ENCODE measurements at places on chromosomes 3 and 15.

- no peak for DNase-seq
Observed at GRCh38 chr15:41698779-41699178, 38.6 kb downstream of the MGA start.

DNA sequence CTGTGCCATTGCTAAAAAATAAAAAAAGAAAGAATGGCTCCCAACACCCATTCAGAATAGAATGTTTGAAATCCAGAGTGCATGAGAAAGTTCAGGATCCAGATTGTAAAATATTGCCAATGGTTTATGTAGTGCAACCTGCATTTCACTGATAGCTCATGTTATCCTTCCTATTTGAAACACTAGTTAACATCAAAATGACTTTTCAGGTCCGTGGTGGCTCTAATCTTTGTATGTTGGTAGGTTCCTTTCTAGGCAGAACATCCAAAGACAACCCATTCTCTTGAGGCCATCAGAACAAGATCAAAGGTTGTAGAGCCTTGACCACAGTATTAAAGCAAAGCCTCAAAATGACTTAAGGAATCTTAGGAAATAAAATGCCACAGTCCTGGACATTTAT is 51.0 kb downstream of the PLCL2 start:
- DNase-seq = no peak

- DNase-seq = no peak
Observed at GRCh38 chr15:82135638-82136037, 89.8 kb upstream of the MEX3B start.

- no peak for DNase-seq
Observed at GRCh38 chr15:91849749-91850161, 3.8 kb upstream of the SLCO3A1 start.

DNA sequence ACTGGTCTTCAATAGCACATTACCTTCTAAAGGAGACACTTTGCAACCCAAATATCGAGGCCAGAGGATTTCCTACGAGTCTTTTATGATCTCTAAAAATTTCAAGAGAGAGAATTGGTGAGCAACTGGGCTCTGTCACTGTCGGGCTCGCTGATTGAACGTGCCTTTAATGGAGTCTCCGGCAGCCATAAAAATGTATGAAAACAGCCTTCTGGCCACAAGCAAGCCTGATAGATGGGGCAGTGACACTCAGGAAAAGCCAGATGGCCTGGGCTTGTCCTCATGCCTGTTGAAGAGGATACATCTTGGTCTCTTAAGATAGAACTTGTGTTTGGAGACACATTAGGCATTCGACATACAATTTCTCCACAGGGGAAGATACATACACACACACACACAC is 419.5 kb upstream of the PROK2 start:
- DNase-seq = no peak

DNA sequence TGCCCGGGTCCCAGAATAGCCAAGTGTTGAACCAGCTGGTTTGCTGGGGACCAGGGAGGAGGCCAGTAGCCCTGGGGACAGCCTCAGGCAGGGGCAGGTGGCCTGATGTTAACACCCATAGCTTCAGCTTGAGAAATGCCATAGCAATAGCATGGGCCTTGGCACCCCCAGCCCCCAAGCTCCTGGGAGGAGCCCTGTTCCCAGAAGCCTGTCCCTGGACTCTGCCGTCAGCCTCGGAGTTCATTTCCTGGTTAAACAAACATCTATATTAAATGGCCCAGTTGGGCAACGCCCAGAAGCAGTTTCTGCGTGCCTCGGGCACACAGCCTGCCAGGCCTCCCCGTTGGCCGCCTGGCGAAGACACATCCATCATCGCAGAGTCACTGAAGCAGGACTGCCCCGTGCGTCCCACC is 58.2 kb downstream of the FGD5 start:
- DNase-seq = no peak

DNA sequence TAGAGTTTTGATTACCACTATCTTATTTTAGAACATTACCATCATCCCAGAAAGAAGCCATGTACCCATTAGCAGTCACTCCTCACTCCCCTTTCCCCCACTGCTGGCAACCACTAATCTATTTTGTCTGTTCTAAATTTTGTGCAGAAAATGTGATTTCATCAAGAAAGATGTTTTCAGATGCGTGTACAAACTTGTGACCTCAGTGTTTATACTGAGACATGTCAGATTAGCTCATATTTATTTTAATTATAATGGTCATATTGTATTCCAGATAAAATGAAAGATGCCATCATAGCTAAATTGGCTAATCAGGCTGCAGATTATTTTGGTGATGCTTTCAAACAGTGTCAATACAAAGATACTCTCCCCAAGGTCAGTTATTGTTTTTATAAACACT is 27.8 kb downstream of the PDCD6IP start:
- no peak for DNase-seq

DNA sequence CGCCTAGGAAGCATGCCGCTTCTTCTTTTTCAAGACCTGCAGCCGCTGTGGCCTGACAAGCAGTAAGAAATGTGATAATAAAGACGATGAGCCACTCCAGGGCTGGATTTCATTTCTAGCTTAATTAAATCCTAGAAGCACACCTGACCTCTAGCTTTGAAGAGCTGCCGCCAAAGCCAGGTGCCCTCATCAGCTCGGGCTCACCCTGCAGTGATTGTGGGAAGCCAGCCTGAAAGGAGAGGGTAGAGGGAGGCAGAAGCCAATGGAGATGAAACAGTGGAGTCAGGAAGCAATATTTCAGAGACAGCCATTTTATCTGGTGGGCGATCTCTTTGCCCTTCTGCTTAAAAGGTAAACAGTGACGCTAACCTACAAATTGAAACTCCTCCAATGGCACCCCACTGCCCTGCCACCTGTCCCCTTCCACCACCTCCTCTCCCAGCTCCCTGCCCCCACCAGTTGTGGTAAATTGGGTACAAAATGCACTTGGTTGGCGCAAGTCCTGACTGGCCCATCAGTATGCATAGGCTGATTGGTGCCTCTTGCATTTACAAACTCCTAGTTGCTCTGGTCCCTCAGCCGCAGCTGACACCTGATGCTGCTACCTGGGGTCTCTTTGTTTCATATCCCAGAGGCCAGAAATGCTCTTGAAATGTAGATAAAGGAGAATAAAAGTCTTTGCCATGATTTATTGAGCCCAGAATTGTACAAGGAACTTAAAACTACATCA is 385.3 kb downstream of the PDCD6IP start:
- DNase-seq = no peak

DNA sequence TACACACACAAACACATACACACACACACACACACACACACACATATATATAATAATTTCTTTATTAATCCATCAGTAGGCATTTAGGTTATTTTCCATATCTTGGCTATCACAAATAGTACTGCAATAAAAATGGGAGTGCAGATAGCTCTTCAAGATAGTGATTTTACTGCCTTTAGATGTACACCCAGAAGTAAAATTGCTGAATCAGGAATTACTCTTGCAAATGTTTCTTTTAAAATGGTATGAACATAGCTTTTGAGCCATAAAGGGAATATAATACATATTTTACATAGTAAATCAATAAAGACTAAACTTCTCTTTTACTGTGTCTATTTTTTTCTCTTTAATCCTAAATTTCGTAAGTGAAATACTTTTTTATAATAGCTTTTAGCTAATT is 1251.1 kb downstream of the ZPLD1 start:
- DNase-seq = no peak

DNA sequence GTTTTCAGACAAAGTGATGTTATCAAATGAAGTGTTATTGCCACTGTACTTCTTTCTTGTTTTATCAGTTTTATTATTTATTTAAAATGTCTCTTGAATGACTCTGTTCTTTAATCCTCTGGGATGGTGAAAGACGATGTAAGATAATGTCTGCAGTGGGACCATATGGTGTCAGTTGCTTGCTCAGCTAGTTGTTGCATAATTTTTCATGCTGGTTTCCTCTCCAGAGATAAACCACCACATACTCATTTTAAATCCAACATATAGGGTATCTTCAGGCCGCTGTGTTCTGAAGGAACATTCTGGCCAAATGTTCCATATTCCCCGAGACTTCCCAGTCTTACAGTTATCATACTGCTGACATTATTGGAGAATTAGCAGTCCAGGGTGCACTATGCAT is 75.9 kb downstream of the GABRG3 start:
- no peak for DNase-seq

- DNase-seq = no peak
Observed at GRCh38 chr15:63628123-63628822, 31.1 kb downstream of the FBXL22 start.

DNA sequence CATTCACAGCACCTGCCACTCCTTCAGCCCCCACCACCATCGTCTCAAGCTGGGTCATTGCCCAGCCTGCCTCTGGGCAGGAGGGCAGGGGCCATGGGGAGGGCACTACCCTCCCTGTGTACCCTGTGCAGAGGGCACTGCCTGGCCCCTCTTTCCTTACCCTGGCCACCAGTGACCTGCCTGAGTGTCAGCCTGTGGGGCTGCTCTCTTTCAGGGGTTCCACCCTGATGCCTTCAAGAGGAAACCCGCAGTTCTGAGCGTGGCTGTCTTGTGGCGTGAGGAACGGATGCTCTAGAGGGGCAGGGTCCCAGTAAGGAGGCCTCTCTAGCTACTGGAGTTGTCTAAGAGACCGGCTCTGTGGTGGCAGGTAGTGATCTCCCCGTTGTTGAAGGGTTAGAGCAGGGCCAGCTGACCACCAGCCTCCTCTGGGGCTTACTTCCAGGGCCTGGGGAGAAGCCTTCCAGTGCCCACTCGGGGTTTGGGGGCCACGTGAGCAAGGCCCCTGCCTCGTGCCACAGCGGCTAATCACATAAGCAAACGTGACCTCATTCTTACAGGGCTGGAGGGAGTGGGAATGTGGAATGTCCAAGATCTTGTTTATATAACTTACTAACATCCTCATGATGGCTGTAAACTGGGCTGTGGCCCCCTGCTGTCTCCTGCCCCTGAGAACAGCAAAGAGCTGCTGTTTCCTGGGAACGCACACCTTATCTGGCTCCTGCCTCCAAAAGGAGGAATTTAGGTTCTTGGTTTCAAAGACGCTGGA is 31.4 kb upstream of the SEC13 start:
- no peak for DNase-seq

DNA sequence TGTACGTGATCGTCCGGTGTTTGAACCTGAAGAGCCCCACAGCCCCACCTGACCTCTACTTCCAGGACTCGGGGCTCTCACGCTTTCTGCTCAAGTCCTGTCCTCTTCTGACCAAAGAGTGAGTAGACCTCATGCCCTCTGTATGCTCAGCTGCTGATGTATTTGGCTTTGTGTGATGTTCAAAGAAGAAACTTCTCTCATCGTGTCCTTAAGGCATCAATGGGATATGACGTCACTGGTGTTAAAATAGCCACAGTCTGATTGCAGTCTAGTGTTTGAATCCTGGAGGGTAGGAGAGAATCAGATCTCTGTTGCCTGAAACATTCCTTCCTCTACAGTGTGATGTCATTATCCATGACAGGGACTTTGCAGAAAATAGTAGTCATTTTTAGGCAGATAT is 28.1 kb downstream of the ABHD2 start:
- DNase-seq = no peak
